Urinary bladder (tissue), 4 donors: ENCODE measurements at places on chromosomes 3 and 15. TPM values are rescaled to one million over a fixed set of nuclear protein-coding genes. Genes with fewer than 3 reads are reported as not detected.

- no peak for DNase-seq
Measured at GRCh38 chr3:10440684-10441083, 64.7 kb downstream of the ATP2B2 start.

GRCh38 chr3:182626484-182627467, 166.5 kb upstream of the ATP11B start:
- no peak for DNase-seq

- no peak for DNase-seq
Measured at GRCh38 chr3:101780661-101781060, 1.6 kb downstream of the NXPE3 start.

GRCh38 chr15:53522991-53523390, 236.5 kb downstream of the WDR72 start:
- no peak for DNase-seq

GRCh38 chr3:29643034-29643425, 362.2 kb downstream of the RBMS3 start:
- peak; percentile 60 for DNase-seq

Gene UCN2
- 0.69 TPM for total RNA-seq

Gene DAZL
- not detected for total RNA-seq

DNA sequence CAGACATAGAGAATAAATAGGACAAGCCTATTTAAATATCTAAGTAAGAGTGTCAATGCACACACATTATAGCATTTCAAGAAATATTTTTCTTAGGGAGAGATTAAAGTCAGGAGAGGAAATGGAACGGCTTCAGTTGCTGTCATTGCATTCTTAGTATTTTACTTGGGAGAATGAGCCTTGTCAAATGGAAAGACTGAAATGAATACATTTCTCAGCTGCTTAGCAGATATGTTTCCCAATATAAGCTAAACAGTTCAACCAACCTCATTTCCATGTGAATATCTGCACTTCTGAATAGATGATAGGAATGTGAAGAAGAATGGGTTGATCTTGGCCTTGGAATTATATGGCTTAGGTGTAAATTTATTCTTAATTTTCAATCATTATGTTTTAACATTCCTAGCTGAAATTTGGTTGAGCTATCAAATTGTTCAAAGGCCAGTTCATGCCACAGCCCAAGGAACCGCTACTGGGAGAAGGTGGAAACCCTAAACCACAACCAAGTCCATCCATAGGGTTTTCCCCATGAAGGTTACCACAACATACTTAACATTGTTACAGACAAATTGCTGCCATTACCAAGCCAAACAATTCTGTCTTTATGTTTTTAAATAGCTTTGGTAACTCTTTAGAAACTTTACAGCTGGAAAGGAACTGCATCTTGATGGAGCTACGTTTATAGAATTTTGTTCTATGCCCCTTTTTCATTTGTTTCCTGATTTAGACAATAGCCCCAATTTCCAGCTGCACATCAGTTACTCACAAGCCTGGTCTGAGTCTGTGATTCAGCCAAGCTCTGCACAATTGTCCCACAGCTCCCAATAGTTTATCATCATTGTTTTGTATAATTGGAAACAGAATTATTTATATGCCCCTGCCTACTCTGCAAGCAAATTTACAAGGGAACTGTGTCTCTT, 459.6 kb downstream of the MECOM start:
- DNase-seq, result no peak

Gene GOLGA6B
- total RNA-seq, result 0.26 TPM

GRCh38 chr3:30186741-30187219, 419.6 kb upstream of the TGFBR2 start:
- no peak for DNase-seq

GRCh38 chr3:110420158-110420641, 651.4 kb upstream of the NECTIN3 start:
- DNase-seq, result no peak

DNA sequence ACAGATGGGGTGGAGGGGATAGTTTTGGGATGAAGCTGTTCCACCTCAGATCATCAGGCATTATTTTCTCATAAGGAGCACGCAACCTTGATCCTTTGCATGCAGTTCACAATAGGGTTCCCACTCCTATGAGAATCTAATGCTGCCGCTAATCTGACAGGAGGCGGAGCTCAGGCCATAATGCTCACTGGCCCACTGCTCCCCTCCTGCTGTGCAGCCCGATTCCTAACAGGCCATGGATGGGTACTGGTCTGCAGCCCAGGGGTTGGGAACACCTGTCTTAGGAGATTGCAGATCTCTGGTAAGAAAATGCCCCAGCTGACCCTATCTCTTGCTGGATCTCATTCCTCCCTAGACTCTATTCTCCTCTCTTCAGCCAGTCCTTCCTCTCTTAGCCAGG, 6.8 kb downstream of the CSTA start:
- DNase-seq, result no peak

- DNase-seq, result peak; percentile 48
Measured at GRCh38 chr3:41026394-41027177, 172.7 kb upstream of the CTNNB1 start.

DNA sequence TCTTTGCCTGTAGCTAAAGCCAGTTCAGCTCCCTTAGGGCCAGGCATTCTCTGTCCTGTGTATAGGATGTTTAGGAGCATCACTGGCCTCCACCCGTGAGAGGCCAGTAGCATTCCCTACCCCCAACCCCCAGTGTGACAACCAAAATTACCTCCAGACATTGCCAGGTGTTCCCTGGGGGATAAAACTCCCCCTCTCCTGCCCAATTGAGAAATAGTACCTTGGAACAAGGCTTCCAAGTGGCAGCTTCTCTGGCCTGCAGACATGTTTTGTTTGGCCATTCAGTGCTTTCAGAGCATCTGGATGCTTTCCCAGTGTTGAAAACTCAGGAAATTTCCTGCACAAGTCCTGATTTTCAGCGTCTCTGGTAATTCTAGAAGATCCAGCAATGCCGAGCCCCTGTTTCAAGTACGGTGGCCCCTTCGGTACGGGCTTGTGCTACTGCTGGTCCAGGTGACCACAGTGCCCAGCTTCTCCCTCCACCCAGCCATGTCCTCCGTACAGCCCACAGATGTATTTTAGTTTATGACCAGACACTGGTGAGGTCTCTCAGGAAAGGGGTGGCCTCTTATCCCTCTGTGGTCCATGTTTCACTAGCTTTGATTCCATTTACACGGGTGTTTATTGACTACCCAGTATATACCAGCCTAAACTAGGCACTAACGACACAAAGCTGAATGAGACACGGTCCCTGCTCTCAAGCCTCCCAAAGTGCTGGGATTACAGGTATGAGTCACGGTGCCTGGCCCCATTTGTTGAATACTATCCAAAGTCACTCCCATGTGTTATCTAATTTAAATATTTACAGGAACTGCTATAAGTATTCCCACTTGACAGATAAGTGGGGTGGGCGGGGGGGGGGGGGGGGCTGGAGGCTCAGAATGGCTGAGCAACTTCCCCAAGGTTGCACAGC, 125.4 kb upstream of the RAD18 start:
- DNase-seq, result no peak

DNA sequence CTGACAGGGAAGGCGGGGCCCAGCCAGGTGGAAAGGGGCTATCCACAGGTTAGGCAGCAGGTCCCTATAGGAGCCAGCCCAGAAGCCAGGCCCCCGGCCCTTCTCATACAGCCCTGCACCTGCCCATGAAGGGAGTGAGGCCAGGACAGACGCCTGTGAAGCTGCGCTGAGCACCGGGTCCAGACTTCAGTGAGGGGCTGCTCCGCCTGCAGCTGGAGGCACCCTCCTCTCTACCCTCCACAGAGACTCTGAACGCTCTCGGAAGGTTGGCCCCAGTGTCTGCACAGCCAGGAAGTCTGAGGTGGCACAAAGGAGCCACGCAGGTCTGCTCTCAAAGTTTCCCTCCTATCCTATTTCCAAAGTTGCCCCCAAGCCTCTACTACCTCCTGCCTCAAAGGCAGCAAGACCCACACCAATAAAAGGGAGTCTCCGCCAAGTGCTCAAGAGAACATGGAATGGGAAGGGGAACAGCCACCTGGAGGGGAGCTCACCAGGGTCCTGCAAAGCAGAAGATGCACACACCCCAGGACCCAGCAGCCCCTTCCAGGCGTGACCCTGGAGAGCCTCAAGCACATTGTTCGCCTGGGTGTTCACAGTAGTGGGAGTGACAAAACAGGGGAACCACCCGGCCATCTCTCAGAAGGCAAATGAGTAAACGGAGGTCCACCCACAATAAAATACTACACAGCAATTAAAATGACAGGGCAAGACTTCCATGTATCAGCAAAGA, 19.5 kb downstream of the XXYLT1 start:
- DNase-seq, result no peak

DNA sequence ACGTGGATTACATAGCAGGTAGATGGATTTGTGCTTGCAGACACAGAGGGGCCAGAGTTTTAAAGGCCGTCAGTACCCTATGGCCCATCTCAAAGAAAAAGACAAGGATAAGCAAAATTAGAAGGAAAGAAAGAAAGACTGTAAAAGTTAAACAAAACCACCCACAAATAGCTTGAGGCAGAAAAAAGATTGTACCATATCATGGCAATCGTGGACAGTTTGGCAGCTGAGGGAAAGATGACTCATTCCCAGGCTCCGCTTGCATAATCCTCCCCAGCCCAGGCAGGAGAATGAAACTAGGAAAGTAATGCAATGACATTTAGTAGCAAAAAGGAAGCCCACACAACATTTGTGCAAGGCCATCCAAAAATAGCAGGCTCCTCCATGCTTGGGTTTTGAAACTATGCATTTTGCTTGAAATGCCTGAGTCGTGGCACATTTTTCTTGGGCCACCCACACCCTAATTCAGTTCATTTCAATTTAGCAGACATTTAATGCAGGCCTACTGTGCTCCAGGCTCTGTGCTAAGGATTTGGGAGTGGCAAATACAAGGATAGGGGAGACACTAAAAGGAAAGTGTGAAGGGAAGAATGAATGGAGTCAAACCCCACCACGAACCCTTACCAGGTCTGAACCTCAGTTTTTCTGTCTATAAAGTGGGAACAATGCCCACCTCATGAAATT, 40.9 kb upstream of the SMAD3 start:
- DNase-seq, result peak; percentile 79

DNA sequence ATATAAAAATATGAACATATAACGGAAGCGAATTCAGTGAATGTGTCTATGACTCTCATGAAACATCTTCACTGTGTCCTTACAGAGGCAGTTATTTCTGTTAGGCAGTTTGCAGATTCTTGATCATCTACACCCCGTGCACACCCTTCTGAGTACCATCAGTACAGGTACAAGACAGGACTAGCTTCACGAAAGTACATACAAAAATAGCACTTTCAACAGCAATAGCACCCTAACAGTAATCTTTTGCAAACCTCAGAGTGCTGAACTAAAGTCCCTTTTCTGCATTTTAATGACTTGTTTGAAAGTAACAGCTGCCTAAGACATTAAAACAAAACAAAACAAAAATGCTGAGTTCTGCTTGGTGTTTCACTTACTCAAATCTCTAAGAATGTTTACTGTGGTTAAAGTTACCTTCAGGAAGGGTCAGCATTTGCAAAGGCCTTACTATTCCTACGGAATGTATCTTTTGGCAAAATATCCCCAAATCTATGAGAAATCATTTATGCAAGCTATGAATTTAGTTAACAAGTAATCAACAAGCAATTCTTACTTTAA, 104.1 kb downstream of the CNTN3 start:
- DNase-seq, result no peak

- DNase-seq, result no peak
Measured at GRCh38 chr15:36024031-36024688, 478.2 kb upstream of the DPH6 start.

Gene GPR156
- total RNA-seq, result 2.0 TPM

Gene GPR149
- not detected for total RNA-seq

- DNase-seq, result no peak
Measured at GRCh38 chr15:93048426-93048721, 40.6 kb downstream of the RGMA start.

- no peak for DNase-seq
Measured at GRCh38 chr15:52186651-52187486, 4.3 kb downstream of the GNB5 start.

- DNase-seq, result no peak
Measured at GRCh38 chr3:141677701-141678100, 60.4 kb upstream of the RNF7 start.

- no peak for DNase-seq
Measured at GRCh38 chr3:192435241-192435640, 292.1 kb downstream of the FGF12 start.

GRCh38 chr3:71565316-71565715, 18.2 kb downstream of the FOXP1 start:
- DNase-seq, result no peak

Gene C15orf62
- total RNA-seq, result 0.11 TPM

Gene HYAL1
- total RNA-seq, result 2.5 TPM

DNA sequence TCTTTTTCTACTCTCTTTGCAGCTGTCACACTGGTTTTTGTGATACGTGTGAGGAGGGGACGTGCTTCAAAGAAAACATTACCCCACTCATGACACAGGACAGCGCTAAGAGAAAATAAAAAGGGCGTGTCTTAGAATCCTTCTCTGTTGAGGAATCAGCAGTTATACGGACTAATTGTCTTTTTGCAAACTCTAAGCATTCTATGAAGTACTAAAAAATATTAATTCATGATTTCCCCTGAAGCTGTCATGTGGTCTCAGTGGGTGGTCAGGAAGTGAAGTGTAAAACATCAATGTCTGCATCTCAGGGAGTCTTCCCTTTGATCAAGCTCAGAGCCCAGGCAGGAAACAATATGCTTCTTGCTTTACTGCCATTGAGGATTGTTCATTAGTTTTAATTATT, 117.5 kb upstream of the CRBN start:
- no peak for DNase-seq

DNA sequence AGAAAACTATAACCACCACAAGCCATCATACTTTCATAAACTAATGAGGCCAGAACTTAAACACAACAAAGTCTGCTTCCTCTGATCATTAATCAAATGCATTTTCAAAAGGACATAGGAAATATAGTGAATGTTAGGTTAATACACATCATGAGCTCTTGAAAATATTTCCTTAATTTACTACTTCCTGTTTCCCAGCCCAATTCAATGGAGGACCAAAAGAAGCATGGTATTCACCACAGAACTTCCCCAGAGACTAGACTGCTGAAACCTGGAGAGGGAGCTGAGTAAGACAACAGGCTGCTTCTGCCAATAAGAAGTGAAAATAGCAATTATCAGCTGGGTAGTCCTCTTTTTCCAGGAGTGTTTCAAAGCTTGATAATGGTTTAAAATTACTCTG, 250.3 kb downstream of the ULK4 start:
- no peak for DNase-seq

Gene DGKG
- total RNA-seq, result 9.3 TPM

Gene BUB1B
- total RNA-seq, result 23.8 TPM

Gene SERPINI2
- total RNA-seq, result 3.9 TPM

GRCh38 chr3:125960456-125961288, 8.3 kb upstream of the ROPN1B start:
- no peak for DNase-seq

- DNase-seq, result no peak
Measured at GRCh38 chr3:68986496-68987208, 26.8 kb downstream of the EOGT start.

GRCh38 chr3:191795196-191795595, 334.2 kb downstream of the PYDC2 start:
- no peak for DNase-seq
